Stimulated activated CD8-positive, alpha-beta memory T cell treated with anti-CD3 and anti-CD28 coated beads, Interleukin-7, amount 100 ng/mL, for 1 hour (primary cell): ENCODE measurements at places on chromosomes 7 and 10.

DNA sequence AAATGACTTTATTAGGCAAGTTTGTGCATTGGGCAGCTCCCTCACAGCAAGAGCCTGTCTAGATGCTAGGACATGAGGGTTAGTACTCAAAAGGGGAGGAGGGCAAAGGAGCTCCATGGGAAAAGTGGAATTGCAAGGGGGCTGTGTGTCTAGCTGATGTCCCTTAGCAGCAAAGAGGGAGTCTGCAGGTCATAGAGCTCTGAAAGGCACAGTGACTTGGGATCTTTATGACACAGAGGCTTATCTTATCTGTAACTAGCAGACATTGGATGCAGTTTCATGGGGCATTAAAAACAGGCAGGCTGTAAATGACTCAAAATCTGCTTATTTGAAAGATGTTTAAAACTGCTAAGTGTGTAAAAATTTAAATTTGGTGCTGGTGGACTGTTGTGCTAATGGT lies 556.2 kb upstream of the FZD8 start:
- no peak for DNase-seq

GRCh38 chr10:102627736-102628293 lies 16.5 kb upstream of the TRIM8 start:
- DNase-seq = no peak

DNA sequence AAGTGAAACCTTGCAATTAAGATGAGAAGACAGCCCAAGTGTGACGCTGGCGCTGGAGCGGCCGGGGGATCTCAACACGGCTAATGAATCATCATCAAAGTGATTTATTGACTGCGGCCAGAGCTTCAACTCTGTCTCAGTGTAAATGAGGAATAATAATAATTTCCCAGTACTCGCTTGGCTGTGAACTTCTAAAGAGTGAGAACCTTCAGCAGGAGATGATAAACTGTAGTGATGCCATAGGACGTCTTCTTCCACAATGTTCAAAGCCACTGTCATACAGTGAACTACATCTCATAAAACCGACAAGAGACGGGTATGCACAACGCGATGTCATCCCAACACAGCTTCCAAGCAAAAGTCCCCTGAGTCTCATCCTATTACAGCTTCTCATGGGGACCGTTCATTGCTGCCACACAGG lies 123.6 kb upstream of the NOBOX start:
- no peak for DNase-seq

- no peak for DNase-seq
Observed at GRCh38 chr7:8441106-8441965, 7.9 kb downstream of the NXPH1 start.

GRCh38 chr10:101291331-101292193 lies 62.3 kb upstream of the LBX1 start:
- peak; percentile 17 for DNase-seq

- no peak for DNase-seq
Observed at GRCh38 chr10:16843252-16843870, 26.1 kb upstream of the RSU1 start.

- DNase-seq = no peak
Observed at GRCh38 chr7:68868978-68869377, 729.3 kb upstream of the AUTS2 start.

GRCh38 chr7:69301253-69301652 lies 297.0 kb upstream of the AUTS2 start:
- DNase-seq = no peak

DNA sequence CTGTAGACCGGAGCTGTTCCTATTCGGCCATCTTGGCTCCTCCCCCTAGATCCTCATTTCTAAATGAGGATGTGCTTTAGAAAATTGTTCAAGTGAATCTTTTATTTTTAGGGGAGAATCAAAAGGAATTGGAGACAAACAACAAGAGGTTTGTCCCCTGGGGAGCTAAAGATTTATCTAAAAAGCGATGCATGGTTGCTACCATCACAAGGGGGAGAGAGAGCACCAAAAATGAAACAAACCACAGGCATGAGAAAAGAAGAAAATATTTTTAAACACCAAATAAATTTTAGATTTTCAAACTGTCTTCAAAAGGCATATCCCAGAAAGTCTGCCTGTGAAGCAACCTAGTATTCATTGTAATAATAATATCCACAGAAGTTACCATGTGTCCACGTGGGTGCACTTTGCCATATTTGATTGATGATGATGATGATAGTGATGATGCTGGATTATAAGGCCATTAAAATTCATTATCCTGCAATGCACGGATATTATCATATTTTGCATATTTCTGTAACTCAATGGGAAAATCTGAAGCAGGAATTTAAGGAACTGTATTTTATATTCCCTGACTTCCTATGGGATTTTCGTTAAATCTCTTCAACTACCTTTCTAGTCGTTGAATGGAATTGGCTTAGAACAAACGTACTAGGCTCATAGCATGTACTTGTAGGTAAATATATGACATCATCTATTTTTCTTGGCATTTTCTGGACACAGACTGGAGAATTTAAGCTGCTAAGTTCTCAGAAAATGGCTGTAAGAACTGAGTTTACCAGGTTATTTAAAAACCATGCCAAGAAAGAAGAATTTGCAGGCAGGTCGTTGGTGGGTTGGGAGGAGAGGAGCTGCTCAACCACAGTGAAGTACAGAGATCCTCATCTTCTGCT lies 171.6 kb downstream of the WDR37 start:
- no peak for DNase-seq

GRCh38 chr10:110672580-110672919 lies 28.4 kb downstream of the RBM20 start:
- no peak for DNase-seq
